Left forelimb (tissue), 1 donor: ENCODE measurements at places on chromosomes 12 and 14.

DNA sequence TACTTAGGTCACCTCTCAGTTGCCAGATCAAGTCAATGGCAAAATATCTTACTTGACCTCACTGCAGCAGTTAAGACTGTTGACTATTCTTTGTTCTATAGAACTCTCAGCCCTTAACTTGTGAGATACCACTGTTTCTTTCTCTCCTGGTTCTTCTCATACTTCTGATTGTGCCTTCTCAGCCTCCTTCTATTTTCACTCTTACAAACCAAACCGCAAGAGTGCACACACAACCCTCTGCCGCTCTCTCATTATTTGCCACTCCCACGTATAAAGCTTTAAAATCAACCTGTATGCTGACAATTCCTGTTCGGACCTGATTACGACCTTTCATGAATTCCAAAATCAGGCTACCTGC, 4.5 kb downstream of the E2F7 start:
- DNase-seq, result no peak

- DNase-seq, result no peak
These were observed 90.6 kb downstream of the CIT start for GRCh38 chr12:119786539-119786938.

GRCh38 chr12:75613981-75614380, 102.6 kb upstream of the KRR1 start:
- no peak for DNase-seq

DNA sequence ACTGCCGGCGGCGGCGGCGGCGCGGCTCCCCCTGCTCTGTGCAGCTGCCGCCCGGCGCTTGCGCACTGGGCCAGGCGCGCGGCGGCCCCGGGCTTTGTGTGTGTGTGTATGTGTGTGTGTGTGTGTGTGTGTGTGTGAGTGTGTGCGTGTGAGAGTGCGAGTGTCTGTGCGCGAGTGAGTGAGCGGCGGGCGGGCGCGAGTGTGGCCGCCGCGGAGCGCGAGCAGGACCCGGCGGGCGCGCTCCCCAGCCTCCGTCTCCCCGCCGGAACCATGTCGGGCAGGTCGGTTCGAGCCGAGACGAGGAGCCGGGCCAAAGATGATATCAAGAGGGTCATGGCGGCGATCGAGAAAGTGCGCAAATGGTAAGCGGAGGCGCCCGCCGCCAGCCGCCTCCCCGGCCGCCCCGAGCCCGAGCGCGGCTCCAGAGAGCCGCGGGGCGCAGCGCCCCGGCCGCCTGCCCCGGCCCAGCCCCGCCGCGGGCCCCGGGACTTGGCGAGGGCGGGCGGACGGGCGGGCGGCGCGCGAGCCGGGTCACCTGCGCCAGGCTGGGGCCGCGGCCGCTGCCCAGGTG, at the start of gene BCL7A:
TSS of gene BCL7A (plus strand) at position 63 of the 571 bp plus-strand sequence. CDS start at position 271, 208 bp downstream.
- peak; percentile 92 for DNase-seq

DNA sequence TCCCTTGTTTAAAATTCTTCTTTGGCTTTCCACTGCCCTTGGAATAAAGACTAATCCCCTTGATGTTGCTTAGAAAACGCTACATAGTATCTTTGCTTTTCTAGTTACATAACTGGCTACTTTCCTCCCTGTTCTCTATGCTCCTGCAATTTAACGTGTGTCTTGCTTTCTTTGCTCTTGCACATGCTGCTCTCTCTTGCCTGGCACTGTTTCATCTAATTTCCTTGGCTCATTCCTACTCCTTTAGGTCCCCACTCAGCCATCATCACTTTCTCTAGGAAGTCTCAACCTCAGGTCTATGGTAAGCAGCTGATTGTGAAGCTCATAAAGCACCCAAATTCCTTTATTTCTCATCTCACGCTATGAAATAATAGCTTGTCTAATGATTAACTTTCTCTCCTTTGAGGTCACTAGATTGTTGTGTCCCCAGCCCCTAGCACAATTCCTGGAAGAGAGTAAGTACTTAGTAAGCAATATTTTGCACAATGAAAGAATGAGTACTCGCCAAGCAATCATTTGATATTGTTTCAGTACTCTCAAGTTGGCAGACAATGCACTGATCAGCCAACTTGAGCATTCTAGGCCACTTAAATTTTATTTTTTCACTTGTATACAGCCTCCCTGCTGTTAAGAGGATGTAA, 3.3 kb downstream of the ALDH6A1 start:
- no peak for DNase-seq

- no peak for DNase-seq
These were observed 48.0 kb upstream of the PDZRN4 start for GRCh38 chr12:41140117-41140516.

DNA sequence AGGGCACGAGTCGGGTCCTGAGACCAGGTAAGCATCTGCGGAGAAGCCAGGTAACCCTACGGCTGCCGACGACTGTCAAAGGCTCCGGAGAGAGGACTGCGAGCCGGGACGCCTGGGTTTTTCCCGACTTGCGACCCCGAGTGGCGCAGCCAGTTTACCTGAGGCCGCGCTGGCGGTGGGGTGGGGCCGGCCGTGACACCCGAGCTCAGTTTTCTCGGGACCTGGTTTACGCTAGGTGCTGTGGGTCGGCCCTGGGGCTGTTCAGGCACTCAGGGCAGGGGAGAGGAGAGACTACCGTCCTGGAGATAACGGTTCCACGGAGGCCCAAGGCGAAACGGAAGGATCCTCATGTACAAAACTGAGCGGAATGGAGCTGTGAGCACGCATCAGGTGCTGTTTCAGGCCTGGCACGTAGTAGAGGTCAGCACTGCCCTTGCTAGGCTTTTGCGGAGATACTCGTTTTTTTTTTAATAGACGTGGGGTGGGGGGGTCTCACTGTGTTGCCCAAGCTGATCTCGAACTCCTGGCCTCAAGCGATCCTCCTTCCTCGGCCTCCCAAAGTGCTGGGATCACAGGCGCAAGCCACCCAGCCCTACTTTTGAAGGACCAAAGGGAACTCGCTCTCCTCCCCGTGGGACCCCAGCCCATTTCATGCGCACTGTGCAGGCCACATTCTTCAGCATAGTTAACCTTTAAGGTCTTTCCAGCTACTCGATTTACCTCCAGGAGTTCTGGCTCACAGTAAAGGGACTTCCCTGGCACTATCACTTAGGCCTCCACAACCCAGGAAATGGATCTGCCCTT, 471 bp downstream of the MTRFR start:
- DNase-seq, result no peak

GRCh38 chr14:104171029-104171697, 32.8 kb downstream of the KIF26A start:
- DNase-seq, result no peak

DNA sequence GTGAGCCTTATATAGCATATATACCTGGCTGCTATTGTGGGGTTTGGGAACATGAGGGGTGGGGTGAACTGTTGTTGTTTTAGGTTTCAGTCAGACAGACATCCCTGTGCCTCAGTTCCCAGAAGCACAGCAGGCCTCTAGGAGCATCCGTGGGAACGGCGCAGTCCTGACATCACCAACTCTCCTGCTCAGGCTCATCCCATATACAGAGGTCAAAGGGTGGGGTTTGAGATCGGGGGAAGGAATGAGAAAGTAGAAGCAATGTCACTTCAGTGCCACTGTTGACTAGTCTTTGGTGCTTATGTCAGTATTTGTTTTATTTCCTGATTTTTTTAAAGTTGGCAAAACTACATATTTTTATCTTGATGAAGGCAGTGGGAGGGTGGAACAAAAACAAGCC, 43.1 kb upstream of the A2ML1 start:
- DNase-seq, result no peak

DNA sequence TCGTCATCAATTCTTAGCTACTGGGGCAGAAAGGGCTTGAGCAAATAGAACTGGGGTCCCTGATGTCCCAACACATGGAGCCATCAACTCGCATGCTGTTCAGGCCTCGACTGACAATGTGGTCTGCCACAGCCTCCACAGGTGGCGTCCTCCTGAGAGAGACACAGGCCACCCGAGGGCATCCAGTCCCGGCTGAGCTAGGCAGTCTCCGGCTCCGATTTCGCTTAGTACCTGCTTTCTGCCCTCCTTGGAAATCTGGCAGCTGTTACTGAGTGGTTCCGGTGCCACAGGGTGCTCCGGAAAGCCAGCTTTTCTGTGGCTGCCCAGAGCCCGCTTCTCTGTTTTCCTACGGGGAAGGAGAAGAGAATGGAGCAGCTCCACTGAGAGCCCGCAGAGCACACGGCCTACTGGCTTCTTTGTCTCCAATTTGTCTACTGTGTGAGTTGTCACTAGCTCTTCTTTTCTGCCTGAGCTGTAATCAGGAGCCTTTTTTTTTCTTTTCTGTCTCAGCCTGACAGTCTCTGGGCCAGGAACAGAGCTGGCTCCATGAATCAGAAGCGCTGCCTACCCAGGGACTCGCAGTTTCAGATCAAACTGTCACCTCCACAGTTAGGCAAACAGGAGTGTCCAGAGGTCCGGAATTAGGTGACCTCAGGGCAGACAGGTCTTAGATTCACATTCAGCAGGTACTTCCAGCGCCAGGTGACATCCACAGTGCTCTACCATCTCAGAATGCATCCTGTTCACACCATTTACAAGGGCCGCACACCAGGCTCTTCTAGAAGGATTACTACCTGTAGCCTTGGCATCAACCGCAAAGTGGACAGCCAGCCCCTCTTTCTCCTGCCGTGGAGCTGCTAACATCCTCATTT, 73.3 kb downstream of the MOK start:
- DNase-seq, result no peak

DNA sequence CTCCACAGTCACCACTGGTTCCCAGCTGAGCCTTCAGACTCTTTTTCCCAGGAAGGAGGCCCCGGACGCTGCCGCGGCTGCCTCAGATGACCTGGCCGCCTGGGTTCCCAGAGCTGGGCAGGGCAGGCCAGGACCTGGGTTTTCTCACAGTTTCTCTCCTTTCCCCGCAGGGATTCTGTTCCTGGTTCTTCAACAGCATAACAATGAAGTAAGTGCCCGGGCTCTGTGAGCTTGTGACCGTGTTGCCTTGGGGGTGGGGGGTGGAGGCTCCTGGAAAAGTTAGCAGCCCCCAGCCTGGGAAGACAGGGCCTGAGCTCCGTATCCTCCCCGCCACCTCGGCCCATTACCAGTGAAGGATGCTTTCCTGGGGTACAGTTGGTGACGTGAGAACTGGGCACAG, 43.7 kb downstream of the TMEM63C start:
- DNase-seq, result no peak

GRCh38 chr14:87679866-87680265, 313.1 kb downstream of the GALC start:
- no peak for DNase-seq

DNA sequence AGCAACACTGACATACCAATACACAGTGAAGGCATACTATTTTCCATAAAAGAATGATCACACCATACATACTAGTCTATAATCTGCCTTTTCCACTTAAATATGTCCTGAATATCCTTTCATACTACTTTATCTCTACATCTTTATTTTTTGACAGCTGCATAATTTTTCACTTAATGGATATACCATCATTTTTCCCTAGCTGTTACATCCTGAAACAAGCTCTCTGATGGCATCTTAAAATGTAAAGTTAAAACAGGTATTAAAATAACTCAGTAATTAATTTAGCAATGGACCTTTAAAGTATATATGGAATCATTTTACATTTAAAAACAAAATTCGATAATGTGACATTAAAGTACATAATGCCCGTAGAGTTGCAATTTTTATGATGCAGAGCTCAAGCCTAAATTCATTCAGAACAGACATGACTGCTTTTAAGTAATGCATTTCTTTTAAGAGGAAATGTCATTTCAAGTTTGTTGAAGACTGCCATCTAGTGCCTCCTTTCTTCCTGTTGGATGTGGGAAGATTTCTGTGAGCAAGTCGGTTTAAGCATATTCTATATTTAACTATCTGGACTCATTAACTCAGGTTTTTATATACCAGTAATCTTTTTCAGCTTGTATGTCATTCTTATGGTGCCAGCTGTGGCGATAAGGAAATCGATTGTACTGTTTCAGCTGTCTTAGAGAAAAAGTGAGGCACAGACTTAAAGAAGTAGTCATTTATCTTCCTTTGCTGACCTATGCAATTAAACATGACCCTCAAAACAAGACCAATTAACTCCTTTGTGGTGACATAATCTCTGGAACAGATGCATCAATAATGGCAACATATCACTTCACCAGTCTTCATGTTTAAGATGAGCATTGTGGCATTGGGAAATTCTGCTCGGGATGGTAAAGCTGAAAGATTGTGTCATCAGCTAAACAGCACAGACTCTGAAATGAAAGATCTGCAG, 20.3 kb downstream of the PRICKLE1 start:
- no peak for DNase-seq

- no peak for DNase-seq
These were observed 345.8 kb upstream of the CCDC196 start for GRCh38 chr14:66140213-66140918.

DNA sequence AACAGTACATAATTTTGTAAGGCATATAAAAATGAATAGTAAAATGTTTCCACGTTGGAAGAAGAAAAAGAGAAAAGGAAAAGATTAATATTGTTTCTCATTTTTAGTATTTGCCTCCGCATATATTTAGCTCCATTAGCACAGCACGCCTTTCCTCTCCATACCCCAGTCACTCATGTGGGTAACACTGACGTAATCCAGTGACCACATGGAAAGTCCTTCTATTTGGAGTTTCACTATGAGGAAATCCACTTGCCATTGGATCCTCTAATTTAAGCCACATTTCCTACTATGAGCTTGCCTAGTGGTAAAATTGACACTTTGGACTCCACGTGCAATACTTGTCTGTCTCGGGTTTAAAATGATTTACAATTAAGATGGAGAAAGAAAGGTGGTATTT, 5.7 kb upstream of the SLCO1A2 start:
- no peak for DNase-seq

- no peak for DNase-seq
These were observed 200.9 kb downstream of the RPAP3 start for GRCh38 chr12:47504775-47505446.

GRCh38 chr14:32330351-32331111, 1.4 kb downstream of the AKAP6 start:
- no peak for DNase-seq

GRCh38 chr12:126926023-126926594, 1340.9 kb upstream of the TMEM132C start:
- DNase-seq, result no peak

- DNase-seq, result no peak
These were observed 116.6 kb downstream of the SLC35F4 start for GRCh38 chr14:57749267-57749666.

- DNase-seq, result no peak
These were observed 61.9 kb upstream of the CMKLR1 start for GRCh38 chr12:108400900-108401480.

DNA sequence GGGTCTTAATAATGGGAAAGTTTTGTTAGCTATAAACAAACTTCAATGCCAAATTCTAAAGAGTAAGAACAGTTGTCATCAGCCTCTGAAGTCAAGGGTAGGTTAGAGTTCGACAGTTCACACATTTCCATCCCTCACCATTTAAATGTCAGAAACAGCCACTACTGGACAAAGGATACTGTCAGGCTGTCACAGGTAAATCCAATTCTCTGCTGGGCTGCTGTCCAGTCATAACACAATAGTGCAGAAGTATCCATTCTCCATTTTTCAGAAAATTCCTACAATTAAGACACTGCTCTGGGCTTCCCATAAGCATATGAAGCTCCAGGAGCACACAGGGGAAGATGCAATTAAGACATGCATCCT, 221.4 kb downstream of the RPS29 start:
- DNase-seq, result no peak

GRCh38 chr12:107801150-107801549, 26.6 kb downstream of the ASCL4 start:
- no peak for DNase-seq
